ENCODE measurements at places on chromosomes 3 and 15. TPM values are rescaled to one million over a fixed set of nuclear protein-coding genes. Genes with fewer than 3 reads are reported as not detected.

The KIF23 gene
- 11.2 TPM for total RNA-seq

The CHST13 gene
- total RNA-seq = 0.27 TPM

DNA sequence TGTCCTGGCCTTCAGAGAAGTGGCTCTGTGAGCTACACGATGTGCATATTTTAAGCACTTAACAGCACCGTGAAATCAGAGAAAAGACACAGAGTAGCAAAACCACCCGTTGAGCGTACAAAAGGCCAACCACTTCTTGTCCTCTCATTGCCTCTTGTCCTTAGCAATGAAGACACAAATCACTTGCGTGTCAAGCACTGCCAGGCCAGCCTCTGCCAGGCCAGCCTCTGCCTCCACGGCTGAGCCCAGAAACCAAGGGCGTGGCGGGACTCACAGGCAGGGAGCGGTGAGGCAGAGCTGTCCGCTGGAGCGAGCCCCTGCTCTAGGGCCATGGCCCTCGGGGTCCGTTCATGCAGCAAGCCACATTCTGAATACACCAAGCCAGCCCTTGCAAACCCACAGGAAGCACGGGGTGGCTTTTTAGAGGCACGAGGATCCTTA is 4.0 kb downstream of the MUC4 start:
- no peak for DNase-seq

GRCh38 chr15:79190093-79190492 is 92.4 kb upstream of the ANKRD34C start:
- DNase-seq = no peak

GRCh38 chr3:101862416-101863165 is 13.3 kb downstream of the NFKBIZ start:
- no peak for DNase-seq

DNA sequence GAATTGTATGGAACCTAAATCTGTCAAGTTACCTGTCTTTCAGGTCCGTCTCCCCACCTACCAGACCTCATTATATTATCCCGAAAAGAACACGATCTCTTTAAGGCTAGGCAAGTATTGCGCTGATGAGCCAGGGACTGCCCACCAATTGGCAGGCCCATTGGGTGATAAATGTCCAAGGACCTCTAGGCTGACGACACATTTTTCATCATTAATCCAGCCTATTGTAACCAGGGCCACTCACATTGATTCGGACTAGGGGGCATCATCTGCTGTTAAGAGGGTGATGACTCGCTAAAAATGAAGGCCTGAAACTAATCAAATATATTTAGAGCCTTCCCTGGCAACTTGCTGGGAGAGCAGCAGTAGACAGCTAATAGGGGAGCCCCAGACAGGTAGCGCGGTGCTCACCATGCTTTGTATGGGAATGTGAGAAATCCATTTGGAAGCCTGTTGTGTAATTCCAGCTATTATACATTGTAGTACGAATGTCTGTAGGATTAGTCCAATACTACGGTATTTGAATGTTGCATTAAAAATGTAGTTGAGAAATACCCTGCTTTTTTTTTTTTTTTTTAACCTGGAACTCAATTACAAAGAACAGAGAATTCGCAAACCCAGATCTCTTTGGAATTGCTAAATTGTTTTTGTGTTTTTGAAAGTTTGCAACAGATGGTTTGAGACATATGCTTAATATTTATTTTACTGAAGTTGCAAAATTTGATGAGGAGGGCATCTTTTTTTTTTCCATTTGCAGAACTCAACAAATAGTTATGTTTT is 156.1 kb downstream of the ROBO2 start:
- DNase-seq = no peak

- DNase-seq = no peak
Observed at GRCh38 chr3:122920986-122921385, 106.6 kb downstream of the SEMA5B start.

GRCh38 chr15:49877117-49877872 is 241.7 kb downstream of the ATP8B4 start:
- no peak for DNase-seq

- no peak for DNase-seq
Observed at GRCh38 chr3:17747890-17748247, 5.4 kb upstream of the TBC1D5 start.

DNA sequence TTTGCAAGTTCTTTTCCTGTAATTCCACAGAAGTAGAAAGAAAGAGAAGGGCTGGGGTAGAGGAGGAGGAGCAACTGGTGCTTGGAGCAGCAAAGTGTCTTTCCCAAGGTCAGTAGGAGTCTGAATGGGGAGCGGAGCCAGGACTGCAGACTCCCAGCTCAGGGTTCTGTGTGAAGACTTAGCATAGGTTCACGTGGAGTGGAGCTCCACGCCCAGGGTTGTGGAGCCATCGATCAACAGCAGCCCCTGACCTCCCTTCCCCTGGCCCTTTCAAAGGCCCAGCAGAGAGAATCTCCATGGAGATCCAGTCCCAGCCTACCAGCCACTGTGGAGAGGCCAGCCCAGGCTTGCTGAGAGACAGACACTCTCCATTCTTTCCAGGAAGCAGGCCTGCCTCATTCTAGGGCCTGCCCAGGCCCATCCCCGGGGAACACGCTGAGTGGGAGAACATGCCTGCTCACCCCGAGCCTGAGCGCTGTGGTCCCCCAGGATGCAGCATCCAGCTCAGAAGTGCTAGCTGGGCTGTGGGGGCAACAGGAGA is 62.1 kb downstream of the CORO2B start:
- DNase-seq = no peak

DNA sequence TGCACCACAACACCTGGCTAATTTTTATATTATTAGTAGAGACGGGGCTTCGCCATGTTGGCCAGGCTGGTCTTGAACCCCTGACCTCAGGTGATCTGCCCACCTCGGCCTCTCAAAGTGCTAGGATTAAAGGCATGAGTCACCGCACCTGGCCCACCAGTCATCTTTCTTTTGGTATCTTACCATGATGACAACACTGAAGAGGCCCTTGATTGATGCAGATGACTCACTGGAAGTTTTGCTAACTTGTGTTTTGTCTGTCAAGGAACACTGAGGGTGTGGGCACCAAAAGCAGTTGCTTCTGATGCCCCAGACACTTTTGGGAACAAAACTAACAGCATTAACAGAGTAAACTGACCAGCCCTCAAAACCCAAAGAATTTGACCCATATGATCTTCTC is 88.3 kb downstream of the MYO5A start:
- DNase-seq = no peak

DNA sequence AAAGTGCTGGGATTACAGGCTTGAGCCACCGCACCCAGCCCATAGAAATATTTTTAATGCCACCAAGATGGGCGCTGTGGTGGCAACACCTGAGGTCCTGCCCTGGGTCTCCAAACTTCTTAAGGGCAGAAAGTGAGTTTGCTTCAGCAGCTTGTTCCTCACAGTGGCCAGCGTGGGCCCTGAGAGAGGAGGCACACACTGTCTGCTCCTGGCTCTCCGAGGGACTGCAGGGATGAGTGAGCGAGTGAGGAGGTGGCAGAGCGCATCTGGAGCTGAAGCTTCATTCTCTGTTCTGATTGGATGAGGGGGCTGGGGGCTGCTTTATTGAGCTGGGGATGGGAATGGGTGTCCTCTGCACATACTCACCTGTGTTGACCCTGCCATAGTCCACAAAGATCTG is 57.6 kb upstream of the RAB6B start:
- no peak for DNase-seq

The MKRN3 gene
- total RNA-seq = 0.61 TPM
